ENCODE measurements at places on chromosomes 6 and 20.

DNA sequence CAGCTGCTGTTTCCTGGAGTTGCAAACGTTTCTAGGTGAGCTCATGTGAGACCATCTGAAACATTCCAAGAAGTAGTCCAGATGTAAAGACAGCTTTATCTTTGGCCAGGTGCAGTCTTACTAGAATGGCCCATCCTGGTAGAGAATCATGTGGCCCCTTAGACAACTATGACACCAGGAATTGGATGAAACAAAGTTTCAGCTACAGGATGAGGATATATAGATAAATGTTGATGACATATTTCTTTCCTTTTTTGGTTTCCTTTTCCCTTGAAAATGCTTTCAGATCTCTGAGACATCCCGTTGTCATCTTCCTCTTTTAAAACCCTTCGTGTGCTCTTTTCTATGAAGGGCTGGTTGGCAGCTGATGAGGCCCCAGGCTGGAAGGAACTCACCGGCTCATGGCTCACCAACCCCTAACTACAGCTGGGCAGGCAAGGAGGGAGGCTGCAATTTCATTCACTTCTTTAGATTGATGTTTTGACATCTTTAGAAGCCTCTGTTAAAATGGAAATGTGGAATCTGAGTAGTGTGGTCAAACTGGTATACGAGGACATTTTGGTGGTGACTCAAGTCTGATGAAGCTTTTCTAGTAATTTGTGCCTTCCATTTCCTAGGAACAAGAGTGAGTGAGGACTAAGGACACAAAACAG, 167.9 kb upstream of the TNFAIP3 start:
- peak; percentile 76 for DNase-seq

- peak; percentile 14 for DNase-seq
Observed at GRCh38 chr6:31794866-31795615, 511 bp downstream of the VARS1 start.

DNA sequence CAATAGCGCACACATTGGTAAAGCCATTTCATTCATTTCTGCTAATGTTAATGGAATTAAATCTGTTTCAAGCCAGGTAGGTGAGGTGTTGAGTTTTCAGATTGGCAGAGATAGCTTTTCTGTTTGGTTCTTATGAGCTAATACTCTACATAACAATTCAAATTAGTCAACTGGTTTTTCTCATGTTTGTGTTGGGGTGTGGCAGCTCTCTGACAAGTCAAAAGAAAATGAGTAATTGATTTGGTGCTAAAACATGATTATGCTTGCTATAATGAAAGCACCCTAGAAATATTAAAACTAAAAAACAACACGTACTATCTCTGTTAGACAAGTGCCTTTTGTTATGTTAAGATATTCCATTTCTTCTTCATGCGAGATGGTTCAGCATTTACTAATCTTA, 13.6 kb downstream of the PPP1R14C start:
- DNase-seq: no peak

DNA sequence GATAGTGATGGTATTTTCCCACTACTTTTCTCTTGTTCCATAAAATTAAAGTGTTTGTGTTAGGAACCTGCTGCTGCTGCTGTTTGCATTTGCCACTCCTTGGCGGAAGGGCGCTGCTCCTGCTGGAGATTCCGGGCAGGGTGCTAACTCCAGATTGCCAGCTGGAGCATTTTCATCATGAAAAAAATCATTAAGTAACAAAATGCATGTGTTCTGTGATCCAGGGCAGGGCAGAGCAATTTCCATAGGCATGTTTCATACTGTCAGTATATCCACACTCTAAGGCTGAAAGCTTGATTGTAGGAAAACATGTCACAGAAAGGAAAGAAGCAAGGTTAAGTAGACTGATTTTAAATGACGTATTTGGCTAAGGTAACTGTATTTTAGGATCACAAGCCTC, 24.0 kb downstream of the PBOV1 start:
- no peak for DNase-seq

- peak; percentile 91 for DNase-seq
Observed at GRCh38 chr20:1336699-1337367, 7.9 kb upstream of the SDCBP2 start.

GRCh38 chr20:63175038-63175895, 40.7 kb downstream of the YTHDF1 start:
- DNase-seq: no peak

All from lung microvascular endothelial cell (primary cell).